ENCODE measurements at places on chromosomes 5 and 9. TPM values are rescaled to one million over a fixed set of nuclear protein-coding genes. Genes with fewer than 3 reads are reported as not detected.

FRRS1L gene
- total RNA-seq, result not detected

EFNA5 gene
- total RNA-seq, result 1.3 TPM

WDR38 gene
- not detected for total RNA-seq

TAF11L11 gene
- not detected for total RNA-seq

NEUROG1 gene
- total RNA-seq, result not detected

All from right lobe of liver (tissue), 6 donors.